Left lobe of liver (tissue), 2 donors: ENCODE measurements at places on chromosomes 5 and 9. TPM values are rescaled to one million over a fixed set of nuclear protein-coding genes. Genes with fewer than 3 reads are reported as not detected.

ITGA2 gene
- total RNA-seq, result 0.30 TPM

N4BP3 gene
- total RNA-seq, result 0.13 TPM

IFNA13 gene
- total RNA-seq, result not detected

HACD4 gene
- total RNA-seq, result 0.13 TPM

MEGF10 gene
- total RNA-seq, result 1.4 TPM

TTC33 gene
- 7.0 TPM for total RNA-seq

EPB41L4A gene
- total RNA-seq, result 3.1 TPM

POU5F2 gene
- 0.38 TPM for total RNA-seq

RNF20 gene
- 17.4 TPM for total RNA-seq

GRCh38 chr5:92861531-92862285 is 719.3 kb downstream of the NR2F1-AS1 start:
- DNase-seq, result no peak

DNA sequence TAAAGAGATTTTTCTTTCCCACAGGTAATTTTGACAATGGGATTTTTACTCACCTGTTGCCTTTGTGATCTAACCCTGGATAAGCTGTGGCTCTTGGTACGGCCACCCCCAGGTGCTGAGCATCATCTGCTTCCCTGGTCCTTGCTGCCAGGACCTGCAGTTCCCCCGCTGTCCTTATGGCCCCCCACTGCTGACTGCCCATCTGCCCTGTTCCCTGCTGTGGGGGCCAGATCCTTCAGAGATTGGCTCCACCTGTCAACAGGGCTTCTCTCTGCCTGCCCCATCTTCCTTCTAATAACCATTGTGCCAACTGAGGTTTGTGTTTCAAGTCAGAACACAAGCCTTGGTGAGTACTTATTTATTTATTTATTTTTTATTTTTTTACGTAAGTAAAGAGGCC is 183.3 kb downstream of the MAPKAP1 start:
- DNase-seq, result no peak

DNA sequence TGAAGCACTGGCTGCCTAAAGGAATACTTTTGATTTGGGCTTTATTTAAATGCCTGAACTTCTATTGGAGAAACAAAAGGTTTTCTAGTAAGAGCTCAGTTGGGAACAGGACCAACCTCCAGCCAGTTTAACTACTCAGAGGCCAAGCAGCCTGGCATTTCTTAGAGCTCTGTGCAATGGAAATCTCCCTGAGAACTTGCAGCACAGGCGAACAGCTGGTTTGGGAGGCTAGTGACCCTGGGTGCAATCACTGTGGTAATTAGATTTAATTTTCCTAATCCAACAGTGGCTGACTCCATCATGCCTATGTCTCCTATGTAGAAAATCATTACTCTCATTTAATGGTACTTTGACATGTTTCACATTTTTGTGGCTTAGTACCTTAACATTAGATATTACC is 1.0 kb upstream of the CDH6 start:
- DNase-seq, result no peak

DNA sequence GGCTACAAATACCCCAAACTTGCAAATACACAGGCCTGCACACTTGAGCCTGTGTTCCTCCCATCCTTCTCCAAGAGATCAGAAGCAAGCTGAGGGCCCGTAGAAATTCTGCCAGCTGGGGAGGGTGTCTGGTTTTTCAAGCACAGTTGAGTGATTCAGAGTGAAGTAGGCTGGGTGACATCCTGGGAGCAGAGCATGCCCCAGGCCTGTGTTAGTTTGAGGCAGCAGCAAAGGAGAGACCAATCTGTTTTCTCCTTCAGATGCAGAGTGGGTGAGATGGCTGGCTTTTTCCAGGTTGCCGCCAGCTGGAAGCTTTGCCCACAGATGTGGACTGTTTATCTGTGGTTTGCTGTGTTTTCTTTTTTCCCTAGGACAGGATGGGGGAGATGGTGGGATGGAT is 63.1 kb downstream of the RCL1 start:
- no peak for DNase-seq

DNA sequence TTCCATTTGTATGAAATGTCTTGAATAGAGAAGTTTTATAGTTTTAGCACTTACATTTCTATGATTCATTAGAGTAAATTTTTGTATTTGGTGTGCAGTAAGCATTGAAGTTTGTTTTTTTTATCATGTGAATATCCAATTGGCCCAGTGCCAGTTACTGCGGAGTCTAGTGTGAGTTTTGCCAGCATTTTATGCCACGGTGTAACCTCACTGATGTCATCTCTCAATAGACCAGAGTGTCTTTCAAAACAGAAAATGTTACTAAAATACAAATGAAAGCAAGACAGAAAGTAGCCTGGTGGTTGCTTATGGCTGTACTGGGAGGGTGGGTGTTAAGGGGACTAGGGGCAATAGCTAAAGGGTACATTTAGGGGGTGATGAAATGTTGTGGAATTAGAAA is 62.8 kb downstream of the IPPK start:
- no peak for DNase-seq

DNA sequence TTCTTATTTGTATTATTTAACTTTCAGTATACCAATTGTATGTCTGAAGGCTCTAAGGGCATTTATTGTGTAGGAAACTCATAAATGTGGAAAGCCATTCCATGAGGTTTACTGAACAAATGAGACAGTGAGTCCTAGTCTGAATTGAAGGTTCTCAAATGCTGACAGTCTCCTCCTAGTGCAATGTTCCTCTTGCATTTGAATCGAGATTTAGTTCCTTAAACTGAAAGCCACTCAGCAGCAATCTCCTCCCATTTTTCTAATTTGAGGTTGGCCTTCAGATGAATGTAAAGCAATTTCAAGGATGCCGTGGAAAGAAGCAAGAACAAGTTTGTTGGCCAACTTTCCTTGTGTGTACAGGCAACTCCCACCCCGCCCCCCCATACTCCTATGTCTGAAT is 493.2 kb upstream of the KLF4 start:
- no peak for DNase-seq

DNA sequence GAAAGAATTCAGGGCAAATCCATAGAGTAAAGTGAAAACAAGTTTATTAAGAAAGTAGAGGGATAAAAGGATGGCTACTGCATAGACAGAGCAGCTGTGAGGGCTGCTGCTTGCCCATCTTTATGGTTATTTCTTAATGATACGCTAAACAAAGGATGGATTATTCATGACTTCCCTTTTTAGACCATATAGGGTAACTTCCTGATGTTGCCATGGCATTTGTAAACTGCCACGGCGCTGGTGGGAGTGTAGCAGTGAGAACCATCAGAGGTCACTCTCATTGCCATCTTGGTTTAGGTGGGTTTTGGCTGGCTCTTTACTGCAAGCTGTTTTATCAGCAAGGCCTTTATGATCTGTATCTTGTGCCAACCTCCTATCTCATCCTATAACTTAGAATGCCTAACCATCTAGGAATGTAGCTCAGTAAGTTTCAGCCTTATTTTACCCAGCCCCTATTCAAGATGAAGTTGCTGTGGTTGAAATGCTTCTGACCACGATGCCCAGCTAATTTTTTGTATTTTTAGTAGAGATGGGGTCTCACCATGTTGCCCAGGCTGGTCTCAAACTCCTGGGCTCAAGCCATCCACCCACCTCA is 42.1 kb downstream of the RFK start:
- no peak for DNase-seq

GRCh38 chr5:58499941-58500340 is 8.7 kb downstream of the GAPT start:
- no peak for DNase-seq

GRCh38 chr5:113195251-113195650 is 218.7 kb downstream of the DCP2 start:
- DNase-seq, result no peak

- DNase-seq, result no peak
Observed at GRCh38 chr9:95874303-95874988, 1.0 kb upstream of the ERCC6L2 start.

GRCh38 chr5:157454273-157454672 is 5.7 kb upstream of the NIPAL4 start:
- DNase-seq, result no peak

DNA sequence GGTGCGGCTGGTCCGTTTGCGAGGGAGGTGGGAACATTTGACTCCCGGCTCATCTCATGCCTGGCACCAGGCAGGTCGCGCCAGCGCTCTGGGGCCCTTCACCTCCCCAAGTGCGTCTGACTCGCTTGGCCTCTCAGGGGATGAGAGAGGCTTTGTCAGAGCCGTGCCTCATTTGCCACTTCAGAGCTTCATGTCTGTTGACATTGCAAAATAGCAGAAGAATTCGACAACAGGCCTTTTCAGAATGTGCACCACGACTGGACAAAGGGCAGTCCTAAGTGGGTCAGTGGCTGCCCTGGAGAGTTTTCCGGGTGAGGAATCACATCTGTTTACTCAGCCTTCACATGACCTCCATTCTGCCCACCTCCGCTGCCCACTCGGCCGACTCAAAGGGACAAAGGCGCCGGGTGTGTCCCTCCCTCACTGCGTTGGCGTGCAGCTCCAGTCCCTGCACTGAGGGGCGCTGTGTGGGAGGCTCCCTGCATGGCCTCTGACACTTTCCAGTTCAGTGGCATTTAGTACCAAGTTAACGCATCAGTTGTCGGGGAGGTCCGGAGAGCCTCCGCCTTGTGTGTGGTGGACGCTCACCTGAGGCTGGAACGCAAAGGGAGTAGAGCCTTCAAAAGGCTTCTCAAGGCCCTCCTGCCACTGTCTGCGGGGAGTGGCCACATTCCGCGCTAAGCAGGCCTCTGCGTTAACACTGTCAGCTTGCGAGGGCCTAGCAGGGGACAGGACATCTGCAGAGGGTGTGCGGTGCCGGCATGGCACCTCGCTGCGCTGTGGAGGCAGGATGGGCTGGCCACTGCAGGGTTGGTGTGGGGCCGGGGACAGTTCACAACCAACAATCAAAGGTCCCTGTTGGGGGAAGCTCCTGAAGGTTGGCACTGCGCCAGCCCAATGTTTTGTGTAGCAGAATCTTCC is 171.5 kb downstream of the NXNL2 start:
- DNase-seq, result no peak

GRCh38 chr5:97182571-97183099 is 412 bp downstream of the RIOK2 start:
- DNase-seq, result no peak

GRCh38 chr9:37412431-37413151 is 9.9 kb upstream of the GRHPR start:
- DNase-seq, result no peak

DNA sequence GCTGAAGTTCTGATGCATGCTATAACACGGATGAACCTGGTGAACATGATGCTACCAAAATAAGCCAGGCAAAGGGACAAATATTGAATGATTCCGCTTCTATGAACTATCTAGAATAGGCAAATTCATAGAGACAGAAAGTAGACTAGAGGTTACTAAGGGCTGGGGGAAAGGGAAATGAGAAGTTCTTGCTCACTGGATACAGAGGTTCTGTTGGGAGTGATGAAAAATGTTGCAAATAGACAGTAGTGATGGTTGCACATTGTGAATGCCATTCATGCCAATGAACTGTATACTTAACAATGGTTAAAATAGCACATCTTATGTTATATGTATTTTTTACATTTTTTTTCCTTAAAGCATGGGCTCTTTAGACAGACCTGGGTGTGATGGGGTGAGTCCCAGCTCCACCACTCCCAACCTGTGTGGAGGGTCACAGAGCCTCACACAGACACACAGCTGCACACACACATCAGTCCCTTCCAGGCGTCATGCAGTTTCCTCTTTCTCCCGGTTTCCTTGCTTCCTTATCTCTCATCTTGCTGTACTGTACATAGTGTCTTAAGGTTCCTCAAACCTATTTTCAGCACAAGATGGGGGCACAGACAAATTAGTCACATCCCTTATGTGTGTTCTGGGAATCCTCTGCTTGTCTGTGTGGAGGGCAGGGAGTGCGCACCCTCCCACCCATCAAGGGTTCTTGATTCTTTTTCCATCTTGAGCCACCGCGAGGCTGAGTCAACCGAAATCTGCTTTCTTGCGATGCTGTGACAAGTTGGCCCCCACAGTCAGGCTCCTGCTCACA is 192.9 kb downstream of the CRB2 start:
- DNase-seq, result no peak

GRCh38 chr5:96651948-96652753 is 10.0 kb upstream of the CAST start:
- DNase-seq, result no peak

DNA sequence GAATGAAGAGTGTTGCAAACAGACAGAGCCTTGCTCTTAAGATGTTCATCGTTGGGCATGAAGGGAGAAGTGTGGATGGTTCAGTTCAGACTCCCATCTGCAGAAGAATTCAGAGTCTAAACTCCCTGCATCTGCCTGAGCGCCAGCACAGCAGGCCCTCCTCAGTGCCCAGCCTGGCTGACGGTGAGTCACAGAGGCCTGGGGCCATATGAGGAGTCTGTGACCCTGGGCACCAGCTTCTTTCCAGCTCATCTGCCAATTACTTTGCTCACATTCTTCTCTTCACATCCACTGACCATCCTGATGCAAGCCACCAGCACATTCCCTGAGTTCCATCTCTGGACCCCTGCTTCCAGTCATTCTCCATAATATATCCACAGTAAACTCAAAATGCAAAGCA is 401.1 kb upstream of the TRPC7 start:
- no peak for DNase-seq

DNA sequence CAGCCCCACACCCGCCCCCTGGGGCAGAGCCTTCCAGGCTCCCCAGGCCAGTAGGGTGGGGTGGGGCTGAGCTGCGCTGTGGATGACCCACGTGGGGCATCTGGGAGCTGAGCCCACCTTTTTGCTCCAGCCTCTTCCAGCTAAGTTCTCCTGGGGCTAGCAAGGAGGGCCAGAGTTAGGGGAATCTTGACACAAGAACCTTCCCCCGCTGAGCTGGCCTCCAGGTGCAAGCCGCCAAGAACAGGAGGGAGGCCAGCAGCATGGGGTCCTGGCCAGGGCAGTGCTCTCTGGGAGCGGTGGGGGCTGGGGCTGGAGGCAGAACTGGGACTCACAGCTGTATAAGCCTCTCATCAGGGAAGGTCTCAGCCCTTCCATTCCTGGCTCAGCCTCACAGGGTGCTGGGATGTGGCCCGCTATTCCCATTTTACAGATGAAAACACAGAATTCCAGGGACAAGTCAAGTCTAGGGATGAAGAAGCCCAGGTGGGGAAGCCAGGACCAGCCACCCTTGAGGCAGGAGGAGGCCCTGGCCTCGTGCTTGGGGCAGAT is 21.5 kb downstream of the SARDH start:
- DNase-seq, result no peak
